ENCODE measurements at places on chromosomes 7 and 10.

DNA sequence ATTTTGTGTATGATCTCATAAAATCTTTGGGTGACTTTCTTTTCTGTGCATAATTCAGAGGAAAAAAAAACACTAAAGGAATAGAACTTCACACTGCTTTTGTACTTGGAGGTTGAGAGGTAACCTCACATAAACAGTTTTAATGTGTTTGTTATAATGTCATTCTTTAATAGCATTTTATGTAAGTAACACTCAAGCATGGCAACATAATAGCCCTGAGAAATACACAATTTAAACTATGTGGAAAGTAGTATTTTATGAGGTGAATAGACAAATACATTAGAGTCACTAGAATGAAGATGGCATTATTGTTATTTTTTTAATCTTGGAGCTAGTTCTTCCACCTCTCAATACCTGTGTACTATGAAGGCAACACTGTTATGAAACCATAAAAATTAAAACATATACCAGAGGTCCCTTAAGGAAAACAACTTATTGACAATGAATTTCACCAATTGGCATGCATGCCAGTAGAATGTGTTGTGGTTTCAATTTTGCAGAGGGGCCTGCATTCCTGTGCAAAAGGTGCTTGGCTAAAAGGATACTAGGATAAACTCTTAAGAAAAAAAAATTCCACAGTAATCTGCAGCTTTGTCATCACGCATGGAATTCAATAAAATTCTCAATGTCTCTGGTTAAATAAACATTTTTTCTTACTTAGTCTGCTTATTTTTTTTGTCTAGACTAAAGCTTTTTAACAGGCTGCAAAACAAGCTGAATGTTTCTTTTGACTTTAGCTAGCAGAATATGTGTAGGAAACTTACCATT, 102.5 kb downstream of the CD36 start:
- no peak for DNase-seq

- no peak for DNase-seq
Measured at GRCh38 chr7:114875186-114875585, 46.7 kb upstream of the MDFIC start.

GRCh38 chr10:128898133-128898915, 568.7 kb upstream of the MGMT start:
- DNase-seq = no peak

- no peak for DNase-seq
Measured at GRCh38 chr10:12510984-12511383, 161.6 kb downstream of the CAMK1D start.

GRCh38 chr7:103988468-103989199, 824 bp downstream of the RELN start:
- no peak for DNase-seq
